Activated CD4-positive, alpha-beta T cell treated with anti-CD3 and anti-CD28 coated beads, Interleukin-2, amount 50 U/mL, for 48 hours (primary cell): ENCODE measurements at places on chromosomes 4 and X.

- no peak for DNase-seq
Measured at GRCh38 chr4:14364953-14365536, 637.2 kb upstream of the CPEB2 start.

GRCh38 chr4:92970996-92971395 is 667.2 kb downstream of the GRID2 start:
- no peak for DNase-seq

- no peak for DNase-seq
Measured at GRCh38 chr4:185361872-185362271, 33.9 kb downstream of the LRP2BP start.

DNA sequence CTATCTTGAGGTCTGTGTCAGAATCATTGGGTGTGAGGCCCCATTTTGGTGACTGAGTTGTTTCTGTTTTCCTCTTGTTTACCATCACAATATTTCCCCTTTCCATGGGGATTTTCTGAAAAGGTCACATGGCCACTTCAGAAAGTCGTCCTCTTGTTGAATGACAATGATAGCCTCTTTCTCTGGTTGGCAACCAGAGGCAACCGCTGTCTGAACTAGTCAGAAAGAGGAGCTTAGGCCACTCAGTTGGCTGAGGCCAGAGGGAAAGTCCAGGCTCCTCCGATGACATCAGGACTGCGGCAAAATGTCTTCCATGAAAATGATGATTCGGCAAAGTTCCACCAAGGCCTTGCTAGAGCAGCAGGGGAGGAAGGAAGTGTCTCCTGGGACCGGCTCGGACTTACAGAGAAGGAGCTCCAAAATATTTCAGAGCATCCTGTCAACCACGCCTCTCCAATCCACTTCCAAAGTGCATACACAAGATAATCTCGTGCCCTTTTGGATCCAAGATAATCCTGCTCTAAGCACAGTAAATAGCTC is 19.1 kb upstream of the RBM47 start:
- DNase-seq: no peak

- DNase-seq: no peak
Measured at GRCh38 chrX:68939868-68940267, 111.0 kb downstream of the EFNB1 start.

DNA sequence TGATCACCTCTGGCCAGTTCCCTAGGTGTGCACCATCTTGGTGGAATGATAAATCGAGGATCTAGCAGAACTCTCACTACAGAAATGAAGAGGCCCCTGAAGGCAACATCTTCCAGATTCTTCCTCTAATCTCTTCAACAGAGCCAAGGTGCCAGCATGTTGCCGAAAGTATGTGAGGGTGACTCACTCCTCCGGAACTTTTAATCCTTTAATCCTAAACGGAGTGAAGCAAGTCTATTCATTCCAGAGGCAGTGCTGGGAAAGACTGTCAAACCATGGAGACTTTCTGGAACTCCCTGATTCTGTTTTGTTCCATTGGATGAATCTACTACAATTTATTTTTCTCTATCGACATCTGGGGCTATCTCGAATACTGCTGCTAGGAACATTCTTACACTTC is 68.7 kb downstream of the SUPT20HL2 start:
- no peak for DNase-seq

DNA sequence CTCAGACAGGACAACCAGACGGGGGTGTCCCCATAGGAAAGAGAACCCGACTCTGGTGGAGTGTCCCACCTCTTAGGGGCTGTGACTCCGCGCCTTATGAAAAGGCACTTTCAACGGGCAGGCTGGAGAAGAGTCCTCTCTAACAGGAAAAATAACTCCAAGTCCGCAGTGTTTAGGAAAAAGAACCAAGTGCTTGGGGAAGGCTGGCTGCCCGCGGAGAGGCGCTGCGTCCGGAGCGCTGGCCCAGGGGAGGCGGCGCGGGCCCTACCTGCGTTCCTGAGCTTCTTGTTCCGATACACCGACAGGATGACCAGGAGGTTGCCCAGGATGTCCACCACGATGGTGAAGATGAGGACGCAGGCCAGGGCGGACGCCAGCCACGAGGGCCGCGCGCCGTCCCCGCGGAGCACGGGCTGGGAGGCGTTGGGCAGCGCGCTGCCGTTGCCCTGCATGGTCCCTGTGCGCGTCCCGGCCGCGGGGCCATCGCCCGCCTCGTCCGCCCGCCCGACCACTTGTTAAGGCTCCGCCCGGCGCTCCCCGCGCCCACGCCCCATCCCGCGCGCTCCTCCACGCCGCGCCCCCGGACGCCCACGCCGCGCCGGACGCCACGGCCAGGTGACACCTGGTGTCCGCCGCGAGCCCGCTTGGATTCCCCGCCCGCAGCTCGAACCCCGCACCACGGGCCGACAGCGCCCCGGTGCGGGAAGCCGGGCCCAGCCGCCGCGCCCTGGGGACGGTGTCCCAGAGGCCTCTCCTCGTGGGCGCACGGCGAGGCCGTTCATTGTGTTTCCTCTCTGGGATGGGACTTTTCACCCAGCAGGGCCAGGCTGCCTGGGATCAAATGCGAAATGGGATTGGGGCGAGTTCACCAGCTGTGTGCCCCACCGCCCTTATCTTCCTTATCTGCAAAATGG is at the start of gene MTNR1A:
Gene MTNR1A (minus strand): TSS at position 654 of the 914 bp plus-strand sequence. CDS start 202 bp downstream, at position 452.
- no peak for DNase-seq

GRCh38 chr4:125639182-125639621 is 324.4 kb downstream of the FAT4 start:
- DNase-seq: no peak
